ENCODE measurements at places on chromosomes 11 and 22.
A peak's percentile ranks its signal among the peaks of the same experiment; 100 is the strongest.

GRCh38 chr11:92675303-92675702, 294.1 kb upstream of the MTNR1B start:
- DNase-seq, result no peak

- DNase-seq, result no peak
These were observed 132.1 kb upstream of the DDI1 start for GRCh38 chr11:103904324-103904667.

DNA sequence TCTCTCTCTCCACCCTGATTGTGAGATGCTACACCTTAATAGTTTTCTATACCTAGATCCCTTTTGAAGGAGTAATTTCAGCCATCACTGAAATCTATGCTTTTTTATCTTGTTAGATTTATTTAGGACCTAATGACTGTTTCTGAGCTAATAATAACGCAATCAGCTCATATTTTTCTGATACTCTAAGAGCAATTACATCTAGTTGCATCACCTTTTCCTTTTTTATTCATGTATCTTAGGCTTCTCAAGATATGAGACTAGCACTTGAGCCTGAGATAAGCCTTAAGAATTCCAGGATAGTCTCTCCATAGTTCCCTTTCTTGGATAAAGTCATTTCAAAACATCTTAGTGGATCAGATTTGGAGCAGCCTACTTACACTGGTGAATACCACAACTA, 25.1 kb upstream of the CAVIN3 start:
- DNase-seq, result no peak

GRCh38 chr11:5504403-5504921, 5.3 kb downstream of the UBQLN3 start:
- DNase-seq, result no peak

- DNase-seq, result peak; percentile 27
These were observed 1.5 kb downstream of the TBC1D10A start for GRCh38 chr22:30325065-30325720.

- no peak for DNase-seq
These were observed 41.8 kb downstream of the GDPD4 start for GRCh38 chr11:77259641-77260040.
